ENCODE measurements at places on chromosomes 11 and 22. TPM values are rescaled to one million over a fixed set of nuclear protein-coding genes. Genes with fewer than 3 reads are reported as not detected.

DNA sequence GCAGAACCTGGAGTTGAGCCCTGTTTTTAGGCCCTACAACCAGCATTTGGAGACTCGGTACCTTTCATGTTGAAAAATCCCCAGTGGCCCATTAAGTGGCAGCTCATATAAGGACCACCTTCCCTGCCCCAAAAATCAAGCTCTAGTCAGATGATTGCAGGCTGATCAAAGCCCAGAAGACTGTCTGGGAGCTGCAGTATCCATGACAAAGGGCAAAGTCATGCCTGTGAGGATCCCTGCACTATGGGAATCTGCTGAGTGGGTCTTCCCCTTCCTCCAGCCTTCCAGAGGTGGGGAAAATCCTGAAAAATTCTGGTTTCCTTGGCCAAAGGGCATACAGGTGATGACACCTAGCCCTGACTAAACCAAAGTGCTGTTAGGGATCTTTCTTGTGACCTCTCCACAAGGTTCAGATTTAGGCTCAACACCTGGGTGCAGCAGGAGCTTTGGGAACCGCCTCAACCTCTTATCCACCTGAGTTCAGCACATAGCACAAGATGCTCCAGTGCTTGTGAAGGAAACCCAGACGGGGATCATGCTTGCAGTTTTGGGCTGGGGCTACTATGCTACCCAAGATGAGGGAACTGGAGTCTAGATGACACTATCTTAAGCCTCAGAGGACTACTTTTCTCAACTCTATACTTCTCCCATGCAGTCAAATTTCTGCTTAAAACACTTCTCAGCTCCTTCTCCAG, 1.2 kb upstream of the TRIM3 start:
- no peak overlapping the region for H3K27ac ChIP-seq
- H3K36me3 ChIP-seq: peaks cover 15% of the 10 kb centered on the region
- no peak for DNase-seq
- H3K4me1 ChIP-seq: peaks cover 11% of the 10 kb centered on the region

DNA sequence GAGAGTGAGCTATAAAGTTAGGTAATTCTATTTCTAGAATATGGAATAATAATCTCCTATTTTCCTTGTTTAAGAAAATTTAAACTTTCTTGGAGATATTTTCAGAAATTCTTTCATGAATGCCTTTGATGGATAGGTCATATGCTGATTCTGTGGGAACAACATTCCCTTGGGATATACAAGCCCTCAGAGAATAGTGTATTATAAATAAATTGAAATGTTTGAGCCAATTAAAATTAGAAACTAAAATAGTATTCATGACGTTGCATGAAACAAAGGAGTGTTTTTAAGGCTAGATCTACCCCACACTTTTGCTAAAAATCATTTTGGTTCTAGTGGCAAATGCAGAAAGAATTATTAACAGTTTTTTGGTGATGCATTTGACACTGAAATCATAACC, 269.3 kb upstream of the ANO3 start:
- H3K36me3 ChIP-seq: no peaks in the 10 kb centered on the region
- H3K4me3 ChIP-seq: no peak overlapping the region
- no peak for DNase-seq
- no peak overlapping the region for H3K27ac ChIP-seq

DNA sequence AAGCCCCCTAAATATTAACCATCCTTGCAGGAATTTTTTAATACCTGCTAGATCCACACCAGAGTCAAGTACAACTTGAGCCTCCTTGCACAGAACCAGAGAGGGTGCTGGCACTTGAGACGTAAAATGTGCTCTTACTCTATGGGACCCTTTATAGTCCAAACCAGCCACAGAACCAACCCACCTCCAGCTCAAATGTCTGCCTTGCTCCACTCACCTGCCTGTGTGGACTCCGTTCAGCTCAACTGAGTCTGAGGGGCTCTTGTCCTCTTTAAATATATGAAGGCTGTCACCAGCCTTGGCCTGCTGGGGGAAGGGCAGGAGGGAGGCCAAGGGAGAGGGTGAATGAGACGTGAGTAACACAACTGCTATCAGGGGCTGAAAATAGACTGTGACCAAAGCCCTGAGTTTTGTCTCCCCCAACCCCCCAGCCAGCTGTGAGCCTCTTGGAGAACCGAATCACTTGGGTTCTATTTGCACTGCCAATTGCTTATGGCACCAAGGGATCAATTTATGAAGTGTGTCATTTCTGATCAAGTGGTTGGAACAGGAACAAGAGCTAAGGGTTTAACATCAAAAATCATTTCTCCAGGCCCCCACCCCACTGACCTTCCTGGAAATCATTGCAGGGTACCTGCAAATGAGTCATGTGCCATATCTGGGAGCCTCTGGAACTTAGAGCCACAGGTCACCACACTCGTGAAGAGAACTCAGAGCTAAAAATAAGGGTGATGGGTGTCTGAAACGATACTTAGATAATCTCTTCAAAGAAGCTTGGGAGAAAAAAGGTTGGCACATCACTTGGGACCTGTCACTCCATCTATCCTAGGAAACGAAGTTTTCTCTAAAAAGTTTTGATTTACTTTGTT, at the start of gene CSRP3:
CSRP3 (minus strand) TSS at position 247 of the 869 bp plus-strand sequence. CDS start 9,535 bp downstream, outside the sequence.
- no peak within 1 kb of the TSS for H3K27ac ChIP-seq
- no peaks in the 10 kb centered on the region for H3K4me1 ChIP-seq
- H3K4me3 ChIP-seq: no peak within 1 kb of the TSS
- DNase-seq: no peak

- DNase-seq: no peak
- no peak overlapping the region for H3K4me3 ChIP-seq
- H3K36me3 ChIP-seq: no peaks in the 10 kb centered on the region
- H3K27ac ChIP-seq: no peak overlapping the region
These were observed 67.8 kb downstream of the SHANK2 start for GRCh38 chr11:71184421-71185210.

- no peaks in the 10 kb centered on the region for H3K36me3 ChIP-seq
- H3K4me3 ChIP-seq: no peak overlapping the region
- no peak for DNase-seq
- no peak overlapping the region for H3K27ac ChIP-seq
These were observed 457.0 kb downstream of the NTM start for GRCh38 chr11:131827430-131827829.

GRCh38 chr11:88266919-88267318, 70.6 kb downstream of the CTSC start:
- H3K27ac ChIP-seq: no peak overlapping the region
- no peak overlapping the region for H3K4me3 ChIP-seq
- H3K36me3 ChIP-seq: no peaks in the 10 kb centered on the region
- H3K4me1 ChIP-seq: no peaks in the 10 kb centered on the region

GRCh38 chr11:85791409-85791990, 19.4 kb downstream of the SYTL2 start:
- H3K27me3 ChIP-seq: no peaks in the 10 kb centered on the region
- H3K4me1 ChIP-seq: no peaks in the 10 kb centered on the region

DNA sequence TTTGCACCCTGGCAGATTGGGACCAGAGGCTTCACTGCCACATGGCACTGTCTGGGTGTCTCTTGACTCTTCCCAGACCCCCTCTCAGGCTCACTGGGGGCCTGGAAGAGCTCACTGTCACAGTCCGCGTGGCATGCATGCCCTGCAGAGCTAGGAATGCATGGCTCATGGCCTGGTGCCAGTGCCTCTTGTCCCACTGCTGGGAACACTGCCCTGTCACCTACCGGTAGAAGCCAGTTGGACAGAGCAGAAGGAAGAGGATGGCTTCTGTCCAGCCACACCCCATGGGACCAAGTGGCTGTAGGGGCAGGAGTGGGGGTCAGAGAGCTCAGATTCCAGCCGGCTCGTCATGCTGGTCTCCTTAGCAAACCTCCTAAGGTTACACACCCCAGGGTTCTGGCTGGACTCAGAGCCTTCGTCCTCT, 29.7 kb downstream of the MB start:
- H3K36me3 ChIP-seq: no peaks in the 10 kb centered on the region
- no peaks in the 10 kb centered on the region for H3K27me3 ChIP-seq
- DNase-seq: peak; percentile 99
- peak overlapping the region; percentile 51 for H3K27ac ChIP-seq
- peaks cover 11% of the 10 kb centered on the region for H3K4me1 ChIP-seq

GRCh38 chr11:116199182-116199581, 573.6 kb downstream of the BUD13 start:
- H3K4me3 ChIP-seq: no peak overlapping the region
- no peak overlapping the region for H3K27ac ChIP-seq
- H3K36me3 ChIP-seq: no peaks in the 10 kb centered on the region
- no peaks in the 10 kb centered on the region for H3K4me1 ChIP-seq

- H3K27ac ChIP-seq: no peak overlapping the region
- no peaks in the 10 kb centered on the region for H3K4me1 ChIP-seq
- DNase-seq: no peak
- peaks cover 2% of the 10 kb centered on the region for H3K36me3 ChIP-seq
- no peaks in the 10 kb centered on the region for H3K27me3 ChIP-seq
These were observed 49.1 kb downstream of the EMSY start for GRCh38 chr11:76493626-76494539.

FAM180B gene
- 1.7 TPM for total RNA-seq

CAVIN3 gene
- 18.6 TPM for total RNA-seq

TESMIN gene
- 10.6 TPM for total RNA-seq

All from thyroid gland (tissue), 4 donors.